NCI-H146 (cell line): ENCODE measurements at places on chromosomes 1 and 21.

- DNase-seq: no peak
Measured at GRCh38 chr1:80731241-80731894, 1069.4 kb upstream of the ADGRL2 start.

GRCh38 chr1:225822655-225823403, 12.9 kb downstream of the EPHX1 start:
- no peak for DNase-seq

- no peak for DNase-seq
Measured at GRCh38 chr1:205287076-205287475, 34.5 kb downstream of the NUAK2 start.

- DNase-seq: no peak
Measured at GRCh38 chr1:156432669-156433018, 63.6 kb downstream of the RHBG start.

GRCh38 chr1:176479971-176480370, 17.0 kb downstream of the PAPPA2 start:
- DNase-seq: no peak

- no peak for DNase-seq
Measured at GRCh38 chr1:245558069-245558468, 403.3 kb downstream of the KIF26B start.

GRCh38 chr1:226369110-226369509, 38.8 kb downstream of the PARP1 start:
- no peak for DNase-seq

- peak; percentile 25 for DNase-seq
Measured at GRCh38 chr1:117301901-117302300, 65.3 kb upstream of the MAN1A2 start.

GRCh38 chr21:40760821-40761220, 86.1 kb downstream of the DSCAM start:
- DNase-seq: no peak

GRCh38 chr1:1325288-1326074, 879 bp downstream of the CPTP start:
- DNase-seq: no peak

DNA sequence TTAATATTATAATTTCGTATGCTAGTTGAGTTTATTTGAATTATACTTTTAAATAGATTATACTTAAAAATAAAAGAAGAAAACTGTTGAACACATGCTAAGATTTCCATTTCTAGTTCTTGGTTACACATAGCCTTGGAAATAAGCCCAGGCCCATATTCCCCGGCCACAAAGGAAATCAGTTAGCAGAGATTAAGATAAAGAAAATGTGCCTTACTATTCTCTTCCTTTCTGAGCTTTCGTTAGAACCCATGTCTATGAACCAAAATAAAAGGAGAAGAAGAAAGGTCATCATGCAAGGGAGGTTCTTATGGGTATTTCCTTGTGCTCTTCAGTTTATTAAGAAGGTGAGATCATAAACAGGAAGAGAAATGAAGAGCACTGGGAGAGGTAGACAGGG, 32.3 kb upstream of the CRP start:
- no peak for DNase-seq

DNA sequence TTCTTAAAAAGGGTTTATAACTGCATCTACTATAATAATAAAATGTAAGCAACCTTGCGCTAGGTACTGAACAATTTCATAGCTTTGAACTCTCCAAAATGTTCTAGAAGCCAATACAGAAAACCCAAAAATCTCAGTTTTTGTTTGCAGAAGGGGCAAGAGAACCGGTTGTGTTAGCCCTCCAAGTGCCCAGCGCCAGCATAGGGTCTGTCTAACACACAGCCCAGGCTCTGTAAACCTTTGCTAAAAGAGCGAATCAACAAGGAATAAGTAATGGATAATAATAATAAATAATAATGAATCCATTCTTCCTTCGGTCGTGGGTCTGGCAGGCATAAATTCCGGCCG, 333 bp upstream of the CHAF1B start:
- DNase-seq: no peak

- no peak for DNase-seq
Measured at GRCh38 chr1:219489636-219490035, 123.3 kb downstream of the ZC3H11B start.

DNA sequence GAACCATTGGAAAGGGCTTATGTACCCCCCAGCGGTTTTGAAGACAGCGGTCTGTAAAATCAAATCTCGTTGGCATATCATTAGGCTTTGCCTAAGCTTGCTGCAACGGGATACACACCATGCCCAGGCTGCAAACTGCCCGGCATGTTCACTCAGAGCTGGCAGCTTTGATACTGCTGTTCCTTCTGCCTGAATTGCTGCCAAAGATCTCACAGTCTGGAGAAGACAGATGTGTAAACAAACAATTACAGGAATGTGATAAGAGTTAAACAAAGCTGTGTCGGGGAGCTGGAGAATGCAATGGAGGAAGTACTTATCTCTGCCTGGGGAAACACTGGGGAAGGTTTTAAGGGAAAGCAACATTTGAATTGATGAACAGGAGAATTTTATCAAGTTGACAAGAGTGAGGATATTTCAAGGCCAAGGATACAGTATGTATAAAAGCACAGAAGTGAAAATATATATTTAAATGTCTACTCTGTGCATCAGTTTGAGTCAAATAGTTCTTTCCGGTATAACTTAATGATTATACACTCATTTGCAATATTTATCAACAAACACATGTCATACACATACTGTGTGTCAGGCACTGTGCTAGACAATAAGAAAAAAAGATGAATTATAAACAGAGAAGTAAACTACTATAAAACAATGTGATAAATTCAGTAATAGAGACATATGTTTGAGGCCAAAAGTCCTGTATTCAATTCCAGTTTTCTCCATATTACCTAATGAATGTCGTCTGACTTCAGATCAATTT, 29.9 kb downstream of the CHML start:
- DNase-seq: peak; percentile 92

DNA sequence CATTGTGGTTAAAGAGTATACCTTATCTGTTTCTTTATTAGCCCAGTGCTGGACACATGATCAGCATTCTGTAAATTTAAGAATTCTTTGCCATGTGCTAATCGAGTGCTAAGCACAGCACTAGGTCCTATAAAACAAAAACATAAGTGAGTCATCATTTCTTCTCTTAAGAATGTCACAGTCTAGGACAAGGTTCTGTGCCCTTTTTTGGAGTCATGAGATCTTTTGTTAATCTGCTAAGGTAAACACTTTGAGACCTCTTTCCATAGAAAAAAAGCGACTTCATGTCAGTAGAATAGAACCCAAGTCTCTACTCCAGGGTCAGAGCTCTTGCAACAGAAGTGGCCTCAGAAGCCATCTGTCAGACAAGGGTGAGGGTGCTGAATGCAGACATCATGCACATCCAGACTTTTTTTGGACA, 70.0 kb upstream of the NFIA start:
- no peak for DNase-seq

DNA sequence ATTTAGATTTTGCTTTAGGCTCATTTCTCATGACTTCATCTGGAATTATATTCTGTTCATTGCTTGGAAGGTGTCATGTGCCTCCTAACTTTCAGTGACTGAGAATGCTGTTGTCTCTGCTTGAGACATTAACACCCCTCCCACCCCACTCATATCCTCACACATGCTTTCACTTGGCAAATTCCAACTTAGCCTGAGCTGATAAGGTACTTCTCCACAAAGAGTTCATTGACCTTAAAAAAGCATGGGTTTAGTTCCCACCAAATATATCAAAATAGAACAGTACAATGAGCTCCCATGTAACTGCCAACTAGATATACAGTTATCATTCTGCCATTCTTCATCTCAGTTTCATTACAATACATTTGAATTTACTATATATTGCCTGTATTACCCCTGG, 576.5 kb upstream of the ADGRL2 start:
- no peak for DNase-seq

DNA sequence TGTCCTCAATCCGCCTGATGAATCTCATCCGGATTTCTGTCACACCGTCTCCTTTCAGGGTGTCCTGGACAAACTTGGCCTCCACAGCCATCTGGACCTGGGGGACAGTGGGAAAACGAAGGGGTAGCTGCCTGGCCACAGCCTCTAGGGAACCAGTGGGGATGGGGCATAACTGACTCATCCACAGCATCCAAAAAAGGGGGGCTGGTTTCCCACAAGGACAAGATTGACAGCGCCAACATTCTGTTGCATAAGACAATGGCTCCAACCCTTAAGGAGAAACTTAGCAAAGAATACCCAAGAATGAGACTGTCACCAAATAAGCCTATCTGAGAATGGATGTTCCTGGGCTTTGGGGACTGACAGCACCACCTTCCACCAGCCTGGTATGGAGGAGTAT, 12.1 kb downstream of the TRAPPC3 start:
- DNase-seq: no peak

- DNase-seq: no peak
Measured at GRCh38 chr21:43703035-43703880, 15.7 kb upstream of the PDXK start.

- no peak for DNase-seq
Measured at GRCh38 chr1:26317146-26317545, 612 bp upstream of the CD52 start.

GRCh38 chr1:75722966-75723365, 1.5 kb upstream of the ACADM start:
- DNase-seq: no peak

DNA sequence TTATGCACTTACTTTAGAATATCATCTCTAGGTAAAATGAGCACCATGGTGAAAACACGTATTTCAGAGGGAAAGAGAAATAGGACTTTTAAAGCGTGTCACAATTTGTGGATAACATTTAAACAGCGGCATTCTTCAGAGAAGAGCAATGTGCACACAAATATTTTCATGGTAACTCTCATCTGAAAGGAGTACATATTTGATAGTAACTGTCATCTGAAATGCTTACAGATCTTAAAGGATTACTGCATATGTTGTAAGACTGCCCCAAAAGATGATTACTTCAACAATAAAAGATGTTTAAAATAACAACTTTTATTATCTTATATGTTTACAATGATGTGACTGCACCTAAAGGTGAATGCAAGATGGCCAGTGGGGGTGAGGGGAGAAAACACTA, 408.8 kb downstream of the PLA2G4A start:
- no peak for DNase-seq

DNA sequence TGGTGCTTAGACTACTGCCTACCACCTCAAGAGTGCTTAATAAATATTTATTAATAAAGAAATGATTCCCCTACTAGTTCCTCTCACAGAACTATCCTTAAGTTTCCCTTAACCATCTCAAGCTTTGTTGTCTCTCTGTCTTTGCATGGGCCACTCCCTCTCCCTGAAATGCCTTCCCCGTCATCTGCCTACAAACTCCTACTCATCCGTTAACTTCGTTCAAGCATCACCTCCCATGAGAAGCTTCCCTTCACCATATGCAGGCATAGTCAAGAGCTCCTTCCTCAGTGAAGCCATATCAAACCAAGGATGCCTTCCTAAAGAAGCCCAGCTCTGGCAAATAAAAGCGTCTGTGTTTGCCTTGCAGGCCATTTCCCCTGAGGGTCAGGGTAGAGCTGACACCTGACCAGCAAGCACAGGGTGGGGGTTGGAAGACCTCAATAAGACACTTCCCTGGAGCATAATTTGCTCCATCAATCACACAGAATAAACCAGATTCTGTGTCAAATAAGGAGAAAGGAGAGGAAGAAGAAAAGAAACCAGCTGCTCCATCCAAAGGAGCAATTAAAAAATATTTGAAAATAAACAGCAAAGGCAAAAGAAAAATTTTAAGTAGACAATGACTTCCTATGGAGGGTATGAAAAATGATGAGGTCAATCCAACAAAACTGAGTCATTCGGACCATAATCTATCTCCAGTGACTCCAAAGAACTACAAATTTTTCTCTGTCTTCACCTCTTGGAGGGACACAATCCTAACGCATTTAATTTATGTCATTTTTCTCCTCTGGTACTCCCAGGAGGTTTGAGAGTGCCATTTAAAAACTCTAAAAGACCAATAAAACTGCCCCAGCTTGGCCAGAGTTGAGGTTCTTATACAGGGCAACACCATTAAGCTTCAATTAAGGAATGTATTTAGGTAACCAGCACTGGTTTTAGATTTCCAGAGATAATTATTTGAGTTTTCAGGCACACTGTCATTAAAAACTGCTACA, 303.6 kb downstream of the KCNH1 start:
- DNase-seq: no peak

- DNase-seq: no peak
Measured at GRCh38 chr1:51697166-51697565, 80.3 kb downstream of the OSBPL9 start.

DNA sequence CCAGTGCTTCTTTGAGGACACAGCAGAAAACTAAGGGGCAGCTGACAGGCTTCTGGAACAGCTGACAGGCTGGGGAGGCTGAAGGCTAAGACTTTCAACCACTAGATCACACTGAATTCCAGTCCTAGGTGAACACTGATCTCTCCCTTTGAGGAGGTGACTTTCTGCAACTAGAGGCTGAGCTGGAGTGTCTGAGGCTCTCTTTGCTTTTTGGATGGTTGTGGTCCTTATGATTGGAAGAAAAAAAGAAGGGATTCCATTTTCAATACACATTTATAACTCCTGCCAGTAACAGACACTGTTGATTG, 1.4 kb downstream of the IL6R start:
- DNase-seq: no peak

DNA sequence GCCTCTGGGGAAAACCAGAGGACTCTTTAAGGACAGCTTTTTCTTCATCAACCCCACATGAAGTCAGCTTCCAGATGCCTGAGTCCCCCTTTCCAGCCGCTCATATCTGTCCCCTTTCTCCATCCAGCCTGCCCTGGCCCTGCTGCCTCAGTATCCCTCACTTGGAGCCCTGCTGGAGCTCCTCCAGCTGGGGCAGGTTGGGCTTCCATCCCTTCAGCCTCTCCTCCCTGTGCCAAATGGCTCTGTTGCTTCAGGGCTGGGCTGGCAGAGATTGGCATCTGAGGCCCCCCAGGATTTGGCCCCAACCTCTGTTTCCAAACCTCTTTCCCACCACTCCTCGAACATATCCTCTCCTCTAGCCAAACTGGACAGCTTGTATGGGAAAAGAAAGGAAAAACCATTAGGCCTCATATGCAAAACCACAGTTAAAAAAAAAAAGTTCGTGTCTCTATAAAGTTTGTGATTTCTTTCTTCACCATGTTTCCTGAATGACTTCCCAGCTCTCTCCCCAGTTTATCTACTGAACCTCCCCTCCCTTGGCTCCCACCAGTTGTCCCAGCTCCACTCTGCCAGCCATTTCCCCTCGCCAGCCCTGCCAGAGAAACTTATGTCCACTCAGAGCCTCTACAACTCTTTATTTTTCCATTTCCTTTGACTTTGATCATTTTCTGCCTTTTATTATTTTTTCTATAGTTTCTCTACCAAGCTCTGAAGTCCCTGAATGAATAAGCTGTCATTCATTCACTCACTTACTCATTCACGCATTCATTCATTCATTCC, 217.9 kb downstream of the FOXD2 start:
- no peak for DNase-seq

DNA sequence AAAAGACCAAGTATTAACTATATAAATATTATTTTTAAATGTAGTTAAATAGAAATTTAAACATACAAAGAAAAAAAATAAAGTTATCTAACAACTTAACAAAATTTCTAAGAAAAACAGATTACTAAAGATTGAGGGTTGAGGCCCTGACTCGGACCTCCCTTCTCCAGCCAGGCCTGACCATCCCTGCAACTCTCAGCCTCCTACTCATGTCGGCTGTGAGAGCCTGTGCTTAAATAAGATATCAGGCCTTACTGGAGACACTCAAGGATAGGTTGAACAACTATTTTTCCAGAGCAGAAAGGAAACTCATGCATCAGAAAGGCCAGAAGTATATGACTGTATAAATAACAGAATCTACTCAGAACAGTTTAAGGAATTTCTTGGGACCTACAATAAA, 33.0 kb upstream of the PSMG1 start:
- DNase-seq: no peak

- no peak for DNase-seq
Measured at GRCh38 chr1:30971496-30971895, 62.9 kb upstream of the SDC3 start.
